ENCODE measurements at places on chromosomes 13 and 19.

DNA sequence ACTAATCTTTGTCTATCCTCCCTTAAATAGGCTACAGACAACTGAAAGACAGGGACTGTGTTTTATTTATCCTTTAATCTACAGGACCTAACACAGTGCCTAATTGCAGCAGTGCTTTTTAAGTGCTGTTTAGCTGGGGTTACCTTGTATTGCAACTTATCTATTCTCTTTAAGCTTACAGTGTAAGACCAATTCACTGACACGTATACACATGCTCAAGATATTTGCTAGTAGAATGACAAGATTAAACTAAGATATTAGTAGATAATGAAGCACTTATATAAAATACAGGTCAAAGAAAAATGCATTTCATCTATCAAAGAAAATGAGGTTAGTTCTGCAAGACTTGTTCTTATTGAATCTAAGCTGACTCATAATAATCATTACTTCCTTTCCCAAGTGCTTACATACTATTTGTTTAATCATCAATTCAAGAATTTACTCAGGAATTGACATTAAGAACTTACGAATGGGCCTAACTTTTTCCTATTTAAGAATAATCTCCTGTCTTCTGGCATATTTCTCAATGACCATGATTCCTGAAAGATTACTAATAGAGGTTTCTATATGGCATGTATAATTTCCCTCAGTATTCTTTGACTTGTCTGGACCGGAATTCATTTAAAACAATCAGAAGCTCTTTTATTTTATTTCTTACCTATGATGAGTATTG is 75.8 kb upstream of the MAB21L1 start:
- no peak for DNase-seq

GRCh38 chr19:17337675-17338432 is 501 bp downstream of the GTPBP3 start:
- peak; percentile 44 for DNase-seq

DNA sequence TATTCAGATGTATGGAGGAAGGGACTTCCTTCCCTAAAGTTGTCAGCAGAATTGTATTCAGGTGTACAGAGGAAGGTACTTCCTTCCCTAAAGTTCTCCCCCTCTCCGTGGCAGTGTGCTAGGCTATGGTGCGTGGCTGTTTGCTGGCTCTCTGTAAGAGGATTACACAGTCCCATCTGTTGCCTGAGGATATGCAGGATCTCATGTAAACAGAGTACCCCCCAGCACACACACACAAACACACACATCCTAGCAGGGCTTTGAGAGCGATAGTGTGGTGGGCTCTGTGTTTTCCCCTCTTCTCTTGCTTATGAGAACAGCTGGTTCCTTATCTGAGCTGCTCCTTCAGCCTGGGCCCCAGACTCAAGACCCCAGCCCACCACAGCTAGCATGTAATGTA is 10.3 kb downstream of the NEK5 start:
- no peak for DNase-seq

DNA sequence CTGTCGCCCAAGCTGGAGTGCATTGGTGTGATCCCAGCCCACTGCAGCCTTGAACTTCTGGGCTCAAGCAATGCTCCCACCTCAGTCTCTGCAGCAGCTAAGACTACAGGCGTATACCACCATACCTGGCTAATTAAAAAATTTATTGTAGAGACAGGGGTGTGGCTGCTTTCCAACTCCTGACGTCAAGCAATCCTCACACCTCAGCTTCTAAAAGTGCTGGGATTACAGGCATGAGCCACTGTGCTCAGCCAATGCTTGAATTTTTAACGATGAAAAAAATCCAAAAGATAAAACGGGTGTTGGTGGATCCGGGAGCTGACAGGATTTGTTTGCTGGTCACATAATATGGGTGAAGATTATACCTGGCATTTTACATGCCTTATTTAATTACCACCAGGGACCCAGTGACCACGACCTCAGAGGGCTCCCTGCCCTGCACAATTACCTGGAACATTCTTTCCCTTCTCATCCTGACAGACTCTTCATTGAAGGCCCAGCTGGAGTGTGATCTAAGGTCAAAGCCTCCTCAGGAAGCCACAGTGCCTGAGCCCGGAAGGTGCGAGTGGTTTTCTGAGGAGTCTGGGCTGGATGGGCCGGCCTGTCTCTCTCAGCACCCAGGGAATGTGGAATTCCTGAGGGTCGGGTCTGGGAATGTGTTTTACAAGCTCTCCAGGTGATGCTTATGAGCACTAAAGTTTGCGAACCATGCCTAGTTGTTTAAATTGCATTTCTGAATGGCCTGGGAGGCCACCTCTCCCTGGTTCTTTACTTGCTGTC is 193.3 kb downstream of the USP12 start:
- DNase-seq = no peak

- DNase-seq = no peak
These were observed 30.2 kb downstream of the CRTC1 start for GRCh38 chr19:18713550-18714117.

- DNase-seq = no peak
These were observed 353.1 kb downstream of the ENOX1 start for GRCh38 chr13:43433691-43434141.

DNA sequence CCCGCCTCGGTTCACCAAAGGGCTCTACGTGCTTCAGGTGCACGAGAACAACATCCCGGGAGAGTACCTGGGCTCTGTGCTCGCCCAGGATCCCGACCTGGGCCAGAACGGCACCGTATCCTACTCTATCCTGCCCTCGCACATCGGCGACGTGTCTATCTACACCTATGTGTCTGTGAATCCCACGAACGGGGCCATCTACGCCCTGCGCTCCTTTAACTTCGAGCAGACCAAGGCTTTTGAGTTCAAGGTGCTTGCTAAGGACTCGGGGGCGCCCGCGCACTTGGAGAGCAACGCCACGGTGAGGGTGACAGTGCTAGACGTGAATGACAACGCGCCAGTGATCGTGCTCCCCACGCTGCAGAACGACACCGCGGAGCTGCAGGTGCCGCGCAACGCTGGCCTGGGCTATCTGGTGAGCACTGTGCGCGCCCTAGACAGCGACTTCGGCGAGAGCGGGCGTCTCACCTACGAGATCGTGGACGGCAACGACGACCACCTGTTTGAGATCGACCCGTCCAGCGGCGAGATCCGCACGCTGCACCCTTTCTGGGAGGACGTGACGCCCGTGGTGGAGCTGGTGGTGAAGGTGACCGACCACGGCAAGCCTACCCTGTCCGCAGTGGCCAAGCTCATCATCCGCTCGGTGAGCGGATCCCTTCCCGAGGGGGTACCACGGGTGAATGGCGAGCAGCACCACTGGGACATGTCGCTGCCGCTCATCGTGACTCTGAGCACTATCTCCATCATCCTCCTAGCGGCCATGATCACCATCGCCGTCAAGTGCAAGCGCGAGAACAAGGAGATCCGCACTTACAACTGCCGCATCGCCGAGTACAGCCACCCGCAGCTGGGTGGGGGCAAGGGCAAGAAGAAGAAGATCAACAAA is 2.6 kb downstream of the PCDH17 start:
- DNase-seq = no peak

DNA sequence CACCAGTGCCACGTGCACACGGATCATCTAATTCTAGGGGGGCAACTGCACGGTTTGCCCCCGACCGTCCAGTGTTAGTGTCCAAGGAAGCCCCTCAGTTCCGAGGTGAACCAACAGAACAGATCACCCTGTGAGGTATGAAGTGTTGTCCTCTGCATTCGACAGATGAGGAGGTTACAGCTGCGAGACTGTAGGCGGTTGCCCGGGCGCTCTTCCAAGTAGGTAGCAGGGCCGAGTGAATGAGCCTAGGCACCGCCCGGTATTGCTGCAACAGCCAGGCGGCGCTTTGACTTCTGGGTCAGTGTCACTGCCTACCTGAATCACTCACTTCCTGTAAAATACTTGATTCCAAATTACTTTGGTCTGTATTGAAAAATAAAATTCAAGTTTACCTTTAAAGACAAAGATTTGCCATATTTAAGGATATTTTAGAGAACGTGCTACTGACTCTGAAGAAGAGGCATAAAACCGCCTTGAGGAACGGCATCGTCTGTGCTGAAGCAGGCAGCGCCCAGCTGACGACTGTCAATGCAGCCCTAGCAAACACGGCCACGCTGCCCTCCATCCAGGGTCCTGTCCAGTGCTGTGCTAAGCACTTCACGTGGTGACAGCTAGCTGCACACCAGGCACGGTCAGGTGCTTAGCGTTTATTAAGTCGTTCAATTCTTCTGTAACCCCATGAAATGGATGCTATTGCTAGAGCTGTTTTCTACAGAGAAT is 19.3 kb upstream of the RASA3 start:
- DNase-seq = no peak

DNA sequence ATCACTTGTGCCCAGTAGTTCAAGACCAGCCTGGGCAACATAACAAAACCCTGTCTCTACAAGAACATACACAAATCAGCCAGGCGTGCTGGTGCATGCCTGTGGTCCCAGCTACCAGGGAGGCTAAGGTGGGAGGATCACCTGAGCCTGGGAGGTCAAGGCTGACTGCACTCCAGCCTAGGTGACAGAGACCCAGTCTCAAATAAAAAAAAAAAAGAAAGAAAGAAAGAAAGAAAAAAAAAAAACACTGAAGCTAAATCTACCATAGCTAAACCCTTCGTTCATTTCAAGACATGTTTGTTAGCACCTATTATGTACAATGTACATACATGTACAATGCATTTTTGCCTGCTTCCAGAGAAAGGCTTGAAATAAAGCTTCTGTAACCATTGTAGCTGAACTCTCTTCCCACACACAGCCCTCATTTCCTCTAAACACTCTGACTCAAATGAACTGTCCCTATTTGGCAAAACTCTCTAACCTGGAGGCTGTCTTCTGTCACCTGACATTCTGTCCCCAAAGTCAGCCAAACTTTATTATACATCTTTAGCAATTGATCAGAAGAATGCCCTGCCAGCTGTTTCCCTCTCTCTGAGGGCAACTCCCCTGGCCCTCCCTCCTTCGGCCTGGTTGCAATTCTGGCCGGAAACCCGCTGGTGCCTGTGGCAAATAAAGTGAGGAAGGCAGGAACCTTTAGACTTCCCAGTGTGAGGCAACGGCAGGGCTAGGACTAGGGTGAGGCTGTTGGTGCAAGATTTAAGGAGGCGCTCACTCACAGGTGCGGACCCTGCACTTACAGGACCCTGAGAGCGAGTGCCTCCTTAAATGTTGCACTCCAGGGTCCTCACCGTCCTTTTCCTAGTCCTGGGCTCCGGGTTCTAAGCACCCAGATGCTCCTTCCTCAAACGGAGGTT is 1.8 kb downstream of the ETHE1 start:
- DNase-seq = no peak

GRCh38 chr13:46596466-46596865 is 43.5 kb downstream of the LRCH1 start:
- DNase-seq = no peak

GRCh38 chr13:37288057-37288720 is 182.7 kb upstream of the CSNK1A1L start:
- DNase-seq = no peak

DNA sequence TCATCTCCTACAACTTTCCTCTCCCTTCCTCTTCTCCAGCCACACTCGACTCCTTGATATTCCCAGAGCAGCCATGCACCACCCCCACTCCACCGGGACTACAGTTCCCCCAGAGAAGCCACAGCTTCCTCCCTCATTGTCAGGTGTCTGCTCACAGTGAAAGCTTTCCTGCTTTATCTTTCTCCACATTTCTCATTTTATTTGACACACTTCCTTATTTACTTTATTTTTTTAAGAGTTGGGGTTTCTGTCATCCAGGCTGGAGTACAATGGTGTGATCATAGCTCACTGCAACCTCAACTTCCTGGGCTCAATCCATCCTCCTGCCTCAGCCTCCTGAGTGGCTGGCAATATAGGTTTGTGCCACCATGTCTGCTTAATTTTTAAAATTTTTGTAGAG is 464.6 kb downstream of the MYO16 start:
- no peak for DNase-seq

DNA sequence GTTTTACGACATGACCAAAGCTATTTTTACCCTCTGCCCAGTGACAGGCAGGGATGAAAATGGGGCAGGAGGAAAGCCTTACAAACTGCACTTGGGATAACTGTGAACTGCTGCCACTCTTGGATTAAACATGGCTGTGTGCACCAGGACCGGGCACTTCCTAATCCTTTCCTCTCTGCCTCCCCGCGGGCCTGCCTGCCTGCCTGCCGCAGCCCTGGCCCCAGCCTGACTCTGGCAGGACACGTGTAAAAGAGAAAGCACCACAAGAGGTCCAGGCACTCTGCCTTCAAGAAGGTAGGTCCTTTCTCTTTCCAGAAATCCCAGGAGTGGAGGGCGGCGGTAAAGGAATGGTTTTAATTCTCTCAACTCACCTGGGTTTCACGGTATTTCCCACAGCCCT is 4.8 kb downstream of the TSHZ3 start:
- DNase-seq = no peak

DNA sequence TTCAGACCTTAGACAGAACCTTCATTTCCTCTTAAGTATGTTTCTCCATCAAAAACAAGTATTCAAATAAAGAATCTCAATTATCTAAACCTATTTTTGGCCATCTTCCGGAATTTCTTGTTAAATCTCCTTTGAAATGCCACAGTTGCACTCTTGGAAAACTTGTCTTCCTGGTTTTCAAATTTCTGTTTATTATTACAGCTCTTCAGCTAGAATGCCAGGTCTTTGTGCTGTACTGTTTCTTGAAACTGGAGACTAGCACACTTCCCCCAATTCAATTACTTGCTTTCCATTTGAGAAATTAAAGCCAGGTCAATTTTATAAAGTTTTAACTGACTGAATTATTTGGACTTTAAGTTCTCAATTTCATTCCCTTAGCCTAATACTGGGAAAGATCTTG is 10.2 kb downstream of the KCNRG start:
- no peak for DNase-seq

DNA sequence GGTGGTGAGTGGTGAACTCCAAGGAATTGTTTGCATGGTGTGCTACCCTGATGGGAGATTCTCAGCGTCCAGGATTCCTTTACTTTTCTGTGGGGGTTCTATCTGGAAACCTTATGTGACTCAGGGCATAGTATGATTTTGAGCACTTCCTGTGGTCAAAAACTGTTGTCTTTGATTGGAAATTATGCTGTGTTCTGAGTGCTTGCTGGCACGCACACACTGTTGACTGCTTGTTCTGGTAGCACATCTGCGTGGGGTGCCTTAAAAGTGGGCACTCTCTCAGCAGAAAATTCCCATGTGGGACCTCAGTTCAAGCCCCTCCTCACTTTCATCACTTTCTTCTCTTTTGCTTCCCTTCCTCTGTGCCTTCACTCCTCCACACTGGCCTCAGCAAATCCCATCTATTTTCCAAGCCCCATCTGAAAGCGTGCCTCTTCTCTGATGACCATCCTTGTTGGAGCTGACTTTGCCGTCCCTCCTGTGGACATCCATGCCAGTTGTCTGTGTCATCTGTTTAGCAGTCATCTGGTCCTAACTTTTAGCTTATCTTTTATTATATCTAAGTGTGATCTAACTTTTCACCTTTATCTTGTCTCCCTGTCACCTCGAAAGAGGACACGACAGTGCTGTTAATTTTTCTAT is 56.4 kb upstream of the NPAS1 start:
- DNase-seq = no peak

GRCh38 chr13:31322702-31323405 is 123.1 kb downstream of the B3GLCT start:
- no peak for DNase-seq

- DNase-seq = no peak
These were observed 118.8 kb downstream of the TUBA3C start for GRCh38 chr13:19062801-19063200.

GRCh38 chr13:83710133-83710515 is 172.2 kb downstream of the SLITRK1 start:
- DNase-seq = no peak

GRCh38 chr13:42001580-42001979 is 40.7 kb upstream of the VWA8 start:
- DNase-seq = no peak

GRCh38 chr13:113001241-113002140 is 32.5 kb downstream of the MCF2L start:
- no peak for DNase-seq

Measured in activated naive CD4-positive, alpha-beta T cell (primary cell).